Stimulated activated naive CD4-positive, alpha-beta T cell treated with Interleukin-2 at 50 U/mL for 16 hours (primary cell): ENCODE measurements at places on chromosomes 2 and 18.
A peak's percentile ranks its signal among the peaks of the same experiment; 100 is the strongest.

- no peak for DNase-seq
Observed at GRCh38 chr18:29780816-29781215, 1261.7 kb downstream of the DSC3 start.

DNA sequence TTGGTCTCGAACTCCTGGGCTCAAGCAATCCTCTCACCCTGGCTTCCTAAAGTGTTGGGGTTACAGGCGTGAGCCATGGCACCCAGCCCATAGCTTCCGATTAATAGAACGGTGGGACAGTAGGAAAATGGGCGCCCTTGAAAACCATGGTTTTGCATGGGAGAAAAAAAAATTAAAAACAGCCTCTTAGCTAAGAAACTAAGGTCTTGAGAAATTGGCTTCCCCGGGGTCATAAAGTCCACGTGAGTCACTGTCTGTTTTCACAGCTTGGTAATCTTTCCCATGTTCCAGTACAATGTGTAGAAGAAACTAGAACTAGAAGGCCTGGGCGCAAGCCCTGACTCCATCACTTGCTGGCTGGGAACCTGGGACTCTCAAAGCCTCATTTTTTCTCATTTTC is 20.7 kb downstream of the B3GNT2 start:
- no peak for DNase-seq

DNA sequence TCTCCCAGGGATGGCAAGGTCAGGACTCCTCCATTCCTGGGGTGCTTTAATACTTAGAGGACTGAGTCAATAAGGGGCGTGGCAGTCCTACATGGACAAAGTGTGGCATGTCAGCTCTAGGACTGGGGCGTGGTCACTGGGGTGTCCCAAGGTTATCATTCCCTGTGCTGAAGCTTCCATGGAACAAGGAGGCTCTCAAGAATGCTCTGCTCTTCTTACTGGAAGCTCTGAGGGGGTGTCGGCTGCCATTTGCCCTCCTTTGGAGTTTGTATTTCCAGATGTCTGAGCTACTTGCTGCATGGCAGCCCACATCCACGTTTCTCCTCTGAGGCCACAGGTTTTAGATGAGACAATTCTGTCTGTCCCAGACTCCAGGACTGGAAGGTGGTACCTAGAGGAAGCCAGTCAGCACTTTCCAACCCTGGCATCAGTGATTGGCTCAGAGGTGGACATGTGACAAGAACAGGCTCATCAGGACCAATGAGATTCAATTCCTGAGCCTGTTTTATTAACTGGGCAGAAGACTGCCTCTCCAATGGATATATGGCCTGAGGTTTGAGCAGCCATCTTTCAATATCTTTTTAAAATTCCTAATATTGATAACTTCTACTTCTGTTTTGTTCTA is 128.9 kb upstream of the ARL4C start:
- no peak for DNase-seq

- no peak for DNase-seq
Observed at GRCh38 chr18:56267334-56267733, 371.1 kb downstream of the TXNL1 start.

GRCh38 chr2:241620419-241620769 is 16.6 kb downstream of the THAP4 start:
- peak; percentile 78 for DNase-seq

- no peak for DNase-seq
Observed at GRCh38 chr18:32595832-32596231, 125.2 kb upstream of the GAREM1 start.

DNA sequence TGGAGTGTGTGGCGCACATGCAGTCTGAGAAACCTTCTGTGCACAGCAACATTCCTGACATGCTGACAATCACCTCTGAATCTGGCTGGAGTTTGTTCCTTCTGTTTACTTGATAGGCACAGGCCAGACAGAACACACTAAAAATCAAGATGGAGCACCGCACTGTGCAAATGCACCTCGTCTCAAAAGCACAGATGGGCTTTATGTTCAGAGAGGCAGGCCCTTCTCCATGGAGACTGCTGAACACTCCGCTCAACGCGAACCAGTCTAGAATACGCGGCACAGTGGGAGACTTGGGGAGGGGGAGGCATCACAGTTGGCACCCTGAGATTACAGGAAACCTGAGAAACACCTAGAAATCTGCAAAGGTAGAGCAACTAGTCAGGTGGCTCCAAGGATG is 58.4 kb upstream of the DNMT3A start:
- no peak for DNase-seq

GRCh38 chr2:170812710-170813600 is 3.7 kb upstream of the GAD1 start:
- no peak for DNase-seq

- DNase-seq, result no peak
Observed at GRCh38 chr2:45380131-45380836, 230.8 kb downstream of the SRBD1 start.

GRCh38 chr2:37555457-37555856 is 116.0 kb downstream of the CDC42EP3 start:
- DNase-seq, result no peak

- DNase-seq, result peak; percentile 61
Observed at GRCh38 chr2:134245340-134245984, 8.4 kb upstream of the MGAT5 start.

DNA sequence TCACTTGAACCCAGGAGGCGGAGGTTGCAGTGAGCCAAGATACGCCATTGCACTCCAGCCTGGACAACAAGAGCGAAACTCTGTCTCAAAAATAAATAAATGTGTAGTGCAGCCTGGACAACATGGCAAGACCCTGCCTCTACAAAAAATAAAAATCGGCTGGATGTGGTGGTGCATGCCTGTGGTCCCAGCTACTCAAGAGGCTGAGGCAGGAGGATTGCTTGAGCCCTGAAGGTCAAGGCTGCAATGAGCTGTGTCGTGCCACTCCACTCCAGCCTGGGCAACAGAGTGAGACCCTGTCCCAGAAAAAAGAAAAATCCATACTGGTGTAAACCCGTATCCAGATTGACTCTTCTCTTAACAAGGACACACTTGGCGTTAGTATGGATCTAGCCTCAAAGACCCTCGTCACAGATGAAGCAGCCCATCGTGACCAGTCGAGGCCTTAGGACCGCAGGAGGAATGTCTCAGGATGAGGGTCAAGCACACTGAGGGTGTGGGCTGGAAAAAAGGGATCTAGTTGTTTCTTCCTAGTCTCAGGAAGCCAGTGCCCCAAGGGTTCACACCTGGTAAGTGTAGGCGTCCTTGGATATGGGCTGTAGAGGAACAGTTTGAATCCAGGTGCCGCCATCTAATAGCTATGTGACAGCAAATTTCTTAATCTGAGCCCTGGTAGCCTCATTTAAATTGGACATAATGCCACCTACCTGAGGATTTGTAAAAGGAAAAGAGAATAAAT is 4.0 kb upstream of the GPBAR1 start:
- DNase-seq, result no peak

- DNase-seq, result no peak
Observed at GRCh38 chr2:239269916-239270315, 130.9 kb downstream of the HDAC4 start.

DNA sequence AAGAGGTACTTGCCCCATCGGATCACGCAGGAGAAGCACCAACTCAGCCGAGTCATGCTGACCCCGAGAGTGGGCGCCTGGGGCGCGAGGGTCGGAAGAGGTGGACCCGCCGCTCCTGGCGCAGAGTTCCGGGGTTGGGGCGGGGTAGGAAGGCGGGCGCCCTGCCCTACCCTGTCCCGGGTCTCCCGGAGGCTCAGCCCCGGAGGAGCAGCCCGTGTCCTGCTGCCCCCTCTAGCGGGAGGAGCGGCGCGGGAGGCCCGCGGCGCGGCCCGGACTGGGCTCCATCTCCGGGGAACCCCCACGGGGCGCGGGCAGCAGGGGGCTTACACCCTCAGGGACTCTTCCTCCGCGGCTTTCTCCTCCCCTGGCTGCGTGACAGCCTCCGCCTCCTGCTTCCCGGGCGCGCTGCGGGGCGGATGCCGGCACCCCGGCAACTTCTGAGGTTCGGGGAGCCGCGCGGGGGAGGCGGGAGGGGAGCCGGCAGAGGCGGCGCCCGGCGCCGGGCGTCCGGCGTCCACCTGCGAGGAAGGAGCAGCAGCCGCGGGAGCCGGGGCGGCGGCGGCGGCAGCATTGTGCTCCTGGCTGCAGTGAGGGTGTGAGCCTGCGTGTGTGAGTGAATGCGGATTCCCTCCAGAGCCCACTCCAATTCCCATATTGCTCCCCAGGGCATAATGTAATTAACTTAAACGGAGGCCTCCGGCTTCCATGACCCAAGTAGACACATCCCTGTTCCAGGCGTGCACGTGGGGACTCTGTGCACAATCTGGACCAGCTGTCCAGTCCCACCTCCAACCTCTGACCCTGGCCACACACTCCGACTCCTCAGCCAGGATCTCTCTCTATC is 7.6 kb upstream of the TNS1 start:
- peak; percentile 11 for DNase-seq

- DNase-seq, result no peak
Observed at GRCh38 chr18:25704071-25704470, 352.1 kb upstream of the ZNF521 start.

- no peak for DNase-seq
Observed at GRCh38 chr2:150653351-150653750, 165.9 kb upstream of the RND3 start.

DNA sequence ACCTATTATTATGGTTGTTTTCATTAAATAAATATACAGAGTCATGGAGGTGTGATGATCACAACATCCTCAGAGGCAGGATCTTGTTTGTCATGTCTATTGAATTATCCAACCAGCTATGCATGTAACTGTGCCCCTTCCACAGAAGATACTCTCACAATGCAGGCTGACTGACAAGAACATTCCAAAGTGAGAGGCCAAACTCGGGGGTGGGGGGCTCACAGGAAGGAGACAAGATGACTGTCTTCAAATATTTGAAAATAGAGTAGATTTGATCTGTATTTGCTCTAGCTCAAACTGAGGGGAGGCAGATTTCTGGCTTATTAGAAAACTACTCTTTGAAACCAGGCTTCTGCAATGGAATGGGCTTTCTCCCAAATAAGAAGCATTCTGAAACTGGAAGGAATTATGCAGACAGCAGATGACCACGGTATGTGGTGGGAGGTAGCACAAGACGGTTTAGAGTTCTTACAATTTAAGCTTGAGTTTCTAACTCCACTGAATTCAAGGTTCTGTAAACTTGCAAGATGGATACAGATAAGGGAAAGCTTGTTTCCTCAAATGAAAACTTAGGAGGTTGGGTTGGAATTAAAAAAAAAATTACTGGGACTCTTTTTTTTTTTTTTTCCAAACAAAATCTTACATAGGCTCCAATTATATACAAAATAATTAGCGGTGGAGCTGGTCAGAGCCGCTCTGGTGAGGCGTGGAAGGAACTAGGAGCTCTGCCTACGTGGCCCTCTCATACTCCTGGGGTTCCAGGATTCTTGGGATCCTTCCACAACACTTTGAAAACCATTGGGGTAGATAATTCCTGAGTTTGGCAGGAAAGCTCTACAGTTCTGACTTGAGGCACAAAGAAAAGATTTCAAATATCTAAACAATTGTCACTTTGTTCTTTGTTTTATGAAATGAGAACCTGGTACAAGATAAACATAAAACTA is 79.3 kb downstream of the PLA2R1 start:
- DNase-seq, result no peak

- no peak for DNase-seq
Observed at GRCh38 chr2:223995569-223995968, 38.3 kb downstream of the MRPL44 start.

DNA sequence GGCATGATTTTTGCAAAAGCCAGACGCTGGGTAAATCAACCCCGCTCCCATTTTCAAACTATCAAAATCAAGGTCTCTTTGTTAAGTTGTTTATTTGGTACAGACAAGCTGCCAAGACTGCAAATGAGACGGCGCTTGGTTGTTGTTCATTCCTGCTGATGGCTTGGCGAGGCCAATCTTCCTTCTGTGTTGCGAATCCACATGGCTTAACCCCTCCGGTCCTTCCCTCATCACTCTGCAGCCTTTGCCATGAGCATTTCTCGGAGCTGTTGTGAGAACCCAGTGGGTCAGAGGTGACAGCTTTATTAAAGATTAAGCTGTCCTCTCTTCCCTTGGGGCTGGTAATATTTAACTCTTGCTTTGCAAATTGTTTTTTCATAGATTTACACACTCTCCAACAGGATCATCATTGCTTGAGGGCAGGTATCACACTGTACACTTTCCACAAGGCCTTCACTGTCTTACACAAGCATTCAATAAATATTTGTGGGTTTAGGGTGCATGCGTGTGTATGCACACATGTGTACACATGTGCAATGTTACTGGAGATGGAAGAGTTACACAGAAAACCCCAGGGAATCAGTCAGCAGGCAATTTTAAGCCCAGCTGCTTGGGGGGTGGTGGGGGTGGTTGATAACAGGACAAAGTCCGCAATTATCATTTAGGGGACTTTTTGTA is 27.8 kb upstream of the KCNF1 start:
- DNase-seq, result no peak

GRCh38 chr2:2796207-2796606 is 465.1 kb upstream of the MYT1L start:
- no peak for DNase-seq

DNA sequence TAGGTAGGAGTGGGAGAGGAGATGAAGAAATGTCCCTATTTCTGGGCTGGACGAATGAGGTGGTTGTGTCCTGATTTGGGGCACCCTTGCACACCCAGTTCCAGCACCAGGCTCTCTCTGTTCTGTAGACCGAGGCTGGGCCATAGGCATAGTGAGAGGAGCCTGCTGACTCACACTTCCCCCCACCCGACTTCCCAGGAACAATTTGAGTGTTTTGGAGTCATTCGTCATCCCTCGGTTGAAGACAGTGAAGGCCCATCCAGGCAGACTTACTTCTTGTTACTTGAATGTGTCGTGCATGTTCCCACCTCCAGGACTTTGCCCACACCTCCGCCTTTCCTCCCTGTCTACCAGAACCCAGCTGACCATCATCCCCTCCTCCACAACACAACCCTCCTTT is 179.1 kb downstream of the HAUS1 start:
- DNase-seq, result no peak

DNA sequence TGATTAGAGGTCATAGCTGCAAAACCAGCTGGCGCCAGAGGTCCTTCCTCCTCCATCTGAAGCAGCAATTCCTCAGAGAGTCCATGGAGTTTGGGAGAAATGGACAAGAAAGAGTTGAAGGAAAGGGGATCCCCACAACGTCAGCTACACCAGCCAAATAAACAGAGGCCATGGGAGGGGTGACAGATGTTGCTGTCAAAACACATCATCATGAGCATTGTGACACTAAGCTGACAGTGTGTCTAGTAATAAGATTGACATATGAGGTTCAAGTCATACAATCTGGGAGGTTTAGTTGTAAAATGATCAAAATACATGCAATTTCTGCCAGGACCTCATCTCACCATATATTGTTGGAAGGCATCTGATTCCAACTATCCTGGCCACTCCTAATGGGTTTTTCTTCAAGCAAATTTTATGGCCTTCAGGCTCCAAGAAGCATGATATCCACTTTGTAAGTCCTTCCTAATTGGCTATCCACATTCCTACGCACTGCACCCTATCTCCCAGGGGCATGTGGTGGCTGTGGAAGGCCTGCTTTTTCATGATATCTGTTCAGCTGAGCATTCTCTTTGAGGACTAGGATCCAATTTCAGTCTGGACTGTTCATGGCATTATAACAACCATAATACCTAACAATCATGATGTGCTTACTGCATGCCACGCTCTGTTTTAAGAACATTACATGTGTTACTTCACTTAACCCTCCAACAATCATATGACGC is 335.0 kb upstream of the ID2 start:
- no peak for DNase-seq
